ENCODE measurements at places on chromosomes 16 and 17.

DNA sequence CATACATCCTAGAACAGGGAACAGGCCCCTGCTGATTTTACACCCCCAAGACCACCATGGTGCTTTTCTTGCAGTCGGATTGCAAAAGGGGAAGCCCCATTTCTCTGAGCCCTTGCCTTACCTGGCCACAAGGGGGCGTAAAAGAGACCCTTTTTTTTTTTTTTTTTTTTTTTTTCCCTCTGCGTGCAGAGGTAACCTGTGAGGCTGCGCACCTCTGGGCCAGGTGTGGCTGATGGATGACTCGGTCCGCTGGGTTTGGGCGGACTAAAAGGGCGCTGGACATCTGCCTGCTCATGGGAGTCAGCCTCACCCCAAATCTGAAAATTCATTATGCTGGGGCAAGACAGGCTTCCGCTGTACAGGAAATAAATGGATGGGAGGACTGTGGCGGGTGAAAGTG lies 281.0 kb downstream of the CBLN1 start:
- DNase-seq = no peak

GRCh38 chr16:2751577-2752034 lies 832 bp upstream of the SRRM2 start:
- no peak for DNase-seq

- no peak for DNase-seq
These were observed 127.8 kb downstream of the C16orf95 start for GRCh38 chr16:87189426-87189825.

DNA sequence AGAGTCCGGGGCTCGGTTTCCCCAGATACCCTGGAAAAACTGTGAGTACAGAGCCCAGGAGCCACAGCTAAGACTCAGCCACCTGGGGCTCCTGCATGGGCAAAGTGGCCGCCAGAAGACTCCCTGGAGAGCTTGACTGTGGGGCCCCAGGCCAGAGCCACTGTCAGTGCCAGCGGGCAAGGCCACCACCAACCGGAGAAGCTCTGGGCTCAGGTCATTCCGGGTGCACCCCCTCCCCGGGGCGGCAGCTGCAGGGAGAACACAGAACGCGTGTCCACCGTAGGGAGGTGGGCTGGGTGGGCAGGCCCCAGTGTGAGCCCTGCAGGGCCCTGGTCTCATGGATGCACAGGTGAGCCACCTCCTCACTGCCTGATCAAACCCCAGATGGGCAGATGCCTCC lies 22.3 kb upstream of the RBFOX3 start:
- no peak for DNase-seq

DNA sequence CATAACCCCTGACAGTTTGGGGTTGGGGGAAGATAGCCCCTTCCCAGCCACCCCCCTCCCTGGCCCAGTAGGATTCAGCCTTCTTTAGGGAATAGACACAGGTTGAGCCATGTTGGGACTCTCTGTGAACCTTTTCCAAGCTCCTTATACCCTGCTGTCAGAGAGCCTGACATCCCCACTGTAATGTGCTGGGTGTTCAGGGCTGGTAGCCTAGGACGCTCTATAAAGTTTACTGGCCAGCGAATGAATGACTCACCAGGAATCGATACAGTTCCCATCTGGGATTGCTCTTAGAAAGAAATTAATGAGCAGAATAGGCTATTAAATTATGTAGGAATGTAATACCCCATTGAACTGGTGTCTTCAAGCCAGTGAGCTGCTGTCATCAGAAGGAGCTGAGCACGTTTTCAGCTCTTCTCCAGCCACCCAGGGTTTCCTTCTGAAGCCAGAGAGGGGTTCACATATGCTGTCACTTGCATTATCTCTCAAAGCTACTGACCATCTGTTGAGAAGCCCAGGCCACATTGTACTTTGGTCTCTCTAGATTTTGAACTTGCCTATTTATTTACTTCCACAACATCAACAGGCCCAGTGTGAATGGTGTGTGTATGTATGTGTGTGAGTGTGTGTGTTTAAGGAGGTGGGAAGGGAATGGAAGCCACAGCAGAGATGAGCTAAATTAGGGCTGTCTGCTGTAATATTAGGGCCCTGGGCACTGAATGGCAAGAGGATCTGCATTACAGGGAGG lies 64.9 kb downstream of the SPACA3 start:
- DNase-seq = no peak

DNA sequence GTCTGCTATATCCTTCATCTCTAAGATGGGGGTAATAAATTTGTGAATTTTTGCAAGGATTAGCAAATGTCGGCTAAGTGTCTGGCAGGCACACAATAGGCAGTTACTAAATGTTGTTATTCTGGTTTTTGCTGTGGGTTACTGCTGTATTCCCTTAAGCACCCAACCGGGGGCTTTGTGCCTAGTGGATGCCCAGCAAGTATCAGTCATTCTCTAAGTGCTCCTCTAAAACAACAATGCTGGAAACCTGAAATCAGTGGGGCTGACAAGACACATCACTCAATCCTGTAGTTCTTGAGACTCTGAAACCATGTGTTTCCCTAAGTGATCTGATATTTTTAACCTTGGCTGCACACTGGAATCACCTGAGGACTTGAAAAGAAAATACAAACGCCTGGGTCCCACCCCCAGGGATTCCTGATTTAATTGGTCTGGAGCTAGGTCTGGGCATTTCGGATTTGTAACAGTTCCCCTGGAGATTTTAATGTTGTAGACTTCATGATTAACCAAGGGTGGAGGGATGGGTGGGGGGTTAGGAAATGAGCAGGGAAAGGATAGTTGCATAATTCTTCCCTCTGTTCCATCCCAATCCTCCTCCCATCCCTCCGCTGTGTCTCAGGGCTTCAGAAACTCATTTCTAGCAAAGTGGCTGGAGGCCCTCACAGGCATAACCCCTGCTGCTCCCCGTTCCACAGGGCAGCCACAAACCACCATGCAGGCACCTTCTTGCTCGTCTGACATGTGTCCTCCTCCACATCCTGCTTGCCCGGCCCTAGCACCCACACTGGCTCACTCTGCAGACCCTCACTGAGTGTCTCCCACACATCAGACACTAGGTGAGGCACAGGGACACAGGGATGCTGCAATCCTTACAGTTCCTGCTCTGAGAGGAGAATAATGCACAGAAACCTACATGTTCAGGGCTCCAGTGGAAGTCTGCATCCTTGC lies 61.7 kb upstream of the LYRM9 start:
- DNase-seq = no peak

DNA sequence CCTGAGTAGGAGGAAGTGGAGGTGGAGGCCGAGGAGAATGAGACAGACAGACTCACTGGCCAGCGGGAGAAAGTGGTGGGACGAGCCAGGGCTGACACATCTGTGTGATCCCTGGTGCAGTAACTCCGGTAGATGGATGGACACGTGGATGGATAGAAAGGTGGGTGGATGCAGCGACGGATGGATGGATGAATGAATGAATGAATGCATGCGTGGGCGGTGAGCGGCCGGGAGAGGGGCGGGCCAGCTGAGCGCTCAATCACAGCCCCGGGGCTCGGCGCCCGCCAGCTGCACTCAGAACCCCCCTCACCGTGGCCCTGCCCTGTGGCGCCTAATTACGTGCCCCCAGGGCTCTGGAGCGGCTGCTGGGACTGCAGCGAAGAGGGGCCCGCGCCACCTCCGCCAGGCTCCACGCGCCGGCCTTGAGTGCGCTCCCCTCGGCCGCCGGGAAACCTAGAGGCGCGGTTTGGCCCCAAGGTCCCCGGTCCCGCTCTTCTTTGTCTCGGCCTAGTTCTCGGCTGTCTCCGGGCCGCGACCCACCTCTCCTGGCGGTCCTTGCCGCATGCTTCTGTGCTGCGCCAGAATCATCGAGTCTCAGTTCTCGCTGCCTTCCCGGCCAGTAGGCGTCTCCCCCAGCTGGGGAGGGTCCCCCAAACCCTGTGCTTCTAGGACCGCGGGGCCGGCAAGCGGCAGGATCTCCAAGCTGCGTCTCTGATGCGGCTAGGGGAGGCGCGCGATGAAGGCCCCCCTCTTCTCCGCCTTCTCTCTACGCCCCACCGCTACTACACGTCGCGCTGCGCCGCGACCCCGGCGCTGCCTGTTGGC lies 41.0 kb downstream of the RAI1 start:
- no peak for DNase-seq

- DNase-seq = no peak
These were observed 95.0 kb downstream of the ADCY9 start for GRCh38 chr16:4021070-4021779.

- no peak for DNase-seq
These were observed 3.8 kb downstream of the MRPL12 start for GRCh38 chr17:81706757-81707624.

- DNase-seq = no peak
These were observed 53.0 kb downstream of the EPN2 start for GRCh38 chr17:19290066-19290705.

DNA sequence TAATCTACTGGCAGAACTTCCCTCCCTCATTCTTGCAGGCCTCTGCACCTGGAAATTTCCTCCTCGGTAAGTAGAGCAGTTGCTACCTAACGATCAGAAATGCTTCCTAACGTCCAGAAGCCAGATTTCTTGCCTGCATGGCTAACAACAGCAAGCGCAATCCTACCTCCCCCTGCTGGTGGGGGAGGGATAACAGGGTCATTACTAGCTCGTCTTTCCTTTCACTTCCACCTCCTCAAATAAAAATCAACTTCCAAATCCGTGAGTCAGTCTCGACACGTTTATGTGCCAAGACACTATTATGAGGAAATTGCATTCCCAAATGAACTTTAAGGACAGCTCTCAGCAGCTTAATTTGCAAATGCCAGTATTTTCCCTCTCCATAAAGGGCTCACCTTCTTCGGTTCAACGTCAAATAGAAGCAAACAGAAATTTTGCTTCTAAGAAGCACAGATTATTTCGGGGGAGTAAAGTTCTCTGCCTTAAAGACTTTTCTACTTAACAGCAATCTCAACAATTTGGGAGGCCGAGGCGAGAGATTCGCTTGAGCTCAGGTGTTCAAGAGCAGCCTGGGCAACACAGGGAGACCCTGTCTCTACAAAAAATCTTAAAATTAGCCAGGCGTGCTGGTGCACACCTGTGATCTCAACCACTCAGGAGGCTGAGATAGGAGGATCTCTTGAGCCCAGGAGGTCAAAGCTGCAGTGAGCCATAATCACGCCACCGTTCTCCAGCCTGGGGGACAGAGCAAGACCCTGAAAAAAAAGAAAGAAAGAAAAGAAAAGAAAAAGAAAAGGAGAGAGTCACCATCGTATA lies 188.6 kb upstream of the PSMD7 start:
- peak; percentile 33 for DNase-seq

DNA sequence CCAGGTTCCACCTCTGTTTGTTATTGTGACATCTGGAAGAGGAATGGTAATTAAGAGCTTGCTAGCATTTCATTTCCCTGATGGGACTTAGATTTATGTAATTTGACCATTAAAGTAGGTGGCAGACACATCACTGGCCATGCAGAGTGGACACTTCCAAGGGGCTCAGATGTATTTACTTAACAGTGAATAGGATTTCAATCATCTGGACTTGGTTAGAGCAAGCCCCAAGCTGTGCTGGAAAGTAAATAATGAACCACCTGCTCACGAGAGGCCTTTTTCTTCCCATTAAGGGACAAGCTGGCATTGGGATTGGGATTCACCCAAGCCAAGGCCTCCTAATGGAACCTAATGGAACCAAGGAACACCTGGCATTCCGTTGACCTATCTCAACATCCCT lies 395.3 kb downstream of the HS3ST4 start:
- no peak for DNase-seq

DNA sequence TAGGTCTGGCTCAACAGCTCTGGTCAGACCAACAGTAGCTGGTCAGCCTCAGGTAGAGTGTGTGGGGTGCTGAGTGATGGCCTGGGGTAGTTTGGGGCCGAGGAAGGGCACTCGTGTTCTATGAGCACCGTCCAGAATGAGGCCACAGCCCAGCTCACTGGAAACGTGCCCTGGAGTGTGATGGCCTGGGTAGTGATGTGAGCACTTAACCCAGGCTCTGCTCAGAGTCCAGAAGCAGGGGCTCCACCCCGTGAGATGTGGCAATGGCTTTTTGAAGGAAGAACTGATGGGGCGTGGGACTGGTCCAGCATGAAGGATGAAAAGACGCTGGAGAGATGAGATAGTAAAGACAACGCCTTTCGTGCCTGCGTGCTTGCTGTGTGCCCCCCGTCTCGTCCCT lies 35.3 kb downstream of the NTN1 start:
- DNase-seq = no peak

- no peak for DNase-seq
These were observed 47.6 kb downstream of the AKAP1 start for GRCh38 chr17:57132663-57133062.

DNA sequence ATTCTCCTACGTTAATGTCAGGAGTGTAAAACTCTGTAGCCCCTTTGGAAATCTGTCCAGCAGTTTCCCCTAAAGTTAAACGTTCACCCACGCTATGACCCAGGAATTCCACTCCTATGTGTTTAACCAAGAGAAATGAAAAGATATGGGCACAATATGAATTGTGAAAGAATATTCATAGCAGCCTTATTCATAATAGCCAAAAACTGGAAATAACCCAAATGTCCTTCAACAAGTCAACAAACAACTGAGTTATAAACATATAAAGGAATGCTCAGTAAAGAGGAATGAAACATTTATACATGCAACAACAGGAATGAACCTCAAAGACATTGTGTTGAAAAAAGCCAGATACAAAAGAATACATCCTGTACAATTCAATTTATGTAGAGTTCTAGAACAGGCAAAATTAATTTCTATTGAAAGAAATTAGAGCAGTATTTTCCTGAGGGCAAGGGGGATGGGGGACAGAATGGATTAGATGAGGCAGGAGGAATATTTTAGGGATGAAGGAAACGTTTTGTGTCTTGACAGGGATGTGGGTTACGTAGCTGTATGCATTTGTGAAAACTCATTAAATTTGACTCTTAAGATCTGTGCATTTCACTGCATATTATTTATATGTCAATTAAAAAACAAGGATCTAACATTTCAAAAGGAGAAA lies 286.7 kb upstream of the CDH5 start:
- no peak for DNase-seq

DNA sequence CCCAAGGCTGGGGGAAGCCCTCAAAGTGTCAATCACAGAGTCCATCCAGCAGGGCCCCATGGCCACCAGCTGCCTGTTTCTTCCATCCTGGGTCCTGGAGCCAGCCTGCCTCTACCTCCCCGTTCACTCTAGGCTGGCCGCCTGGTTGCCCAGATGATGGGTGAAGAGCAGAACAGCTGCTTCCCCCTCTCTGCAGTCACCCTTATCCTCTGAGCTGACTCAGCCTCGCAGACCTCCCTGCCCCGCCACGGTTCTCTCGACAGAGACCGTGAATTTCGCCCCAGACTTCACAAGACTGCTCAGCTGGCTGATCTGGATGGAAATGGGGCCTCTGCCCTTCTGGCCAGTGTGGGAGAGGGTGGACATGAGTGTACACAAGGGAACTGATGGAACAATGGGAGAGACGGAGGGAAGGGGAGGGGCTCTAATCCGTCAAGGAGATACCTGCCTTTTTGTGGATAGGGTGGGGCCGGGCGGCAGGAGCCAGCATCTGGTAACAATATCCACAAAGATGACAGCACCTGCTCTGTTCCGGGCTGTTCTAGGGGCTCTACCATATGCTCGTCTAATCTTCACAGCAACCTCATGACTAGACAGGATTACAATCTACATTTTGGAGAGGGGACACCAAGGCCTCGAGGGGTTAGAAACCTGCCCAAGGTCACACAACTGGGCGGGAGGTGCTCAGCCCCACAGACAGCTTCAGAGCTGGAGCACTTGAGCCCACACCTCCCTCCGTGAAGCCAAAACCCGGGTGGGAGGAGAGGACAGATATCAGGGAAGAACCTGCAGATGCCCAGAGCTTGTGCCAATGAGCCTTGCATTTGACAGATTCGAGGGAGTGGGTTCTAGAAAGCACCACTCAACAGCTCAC lies 136.0 kb downstream of the SDK2 start:
- no peak for DNase-seq

GRCh38 chr17:48591255-48592056 lies 1.4 kb upstream of the HOXB3 start:
- DNase-seq = no peak
